Osteoblast (primary cell): ENCODE measurements at places on chromosomes 4 and X. TPM values are rescaled to one million over a fixed set of nuclear protein-coding genes. Genes with fewer than 3 reads are reported as not detected.

The GRIPAP1 gene
- 14.4 and 15.6 TPM in 2 replicates for total RNA-seq

The TNIP3 gene
- 0.59 and 0.72 TPM in 2 replicates for total RNA-seq

The PAGE4 gene
- total RNA-seq: not detected in 2 replicates

The FGF13 gene
- total RNA-seq: 0.36 TPM in 1 of 2 replicates, not detected in the other

The OTC gene
- not detected in 2 replicates for total RNA-seq

The ELOVL6 gene
- 12.7 and 19.7 TPM in 2 replicates for total RNA-seq

The ELF4 gene
- total RNA-seq: 24.8 and 25.0 TPM in 2 replicates

The MAGEB10 gene
- total RNA-seq: not detected in 2 replicates
